ENCODE measurements at places on chromosomes 5 and 9.

GRCh38 chr5:178625679-178626483 is 969 bp downstream of the CLK4 start:
- no peak for DNase-seq

GRCh38 chr5:120873083-120873482 is 409.0 kb downstream of the PRR16 start:
- DNase-seq = no peak

DNA sequence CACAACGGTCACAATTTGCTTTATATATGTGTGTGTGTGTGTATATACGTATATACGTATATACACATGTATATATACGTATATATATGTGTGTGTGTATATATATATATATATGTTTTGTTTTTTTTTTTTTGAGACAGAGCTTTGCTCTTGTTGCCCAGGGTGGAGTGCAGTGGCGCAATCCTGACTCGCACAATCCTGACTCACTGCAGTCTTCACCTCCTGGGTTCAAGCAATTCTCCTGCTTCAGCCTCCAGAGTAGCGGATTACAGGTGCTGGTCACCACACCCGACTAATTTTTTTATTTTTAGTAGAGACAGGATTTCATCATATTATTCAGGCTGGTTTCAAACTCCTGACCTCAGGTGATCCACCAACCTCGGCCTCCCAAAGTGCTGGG is 3.1 kb downstream of the RNF38 start:
- no peak for DNase-seq

GRCh38 chr5:129042306-129042705 is 52.2 kb upstream of the ISOC1 start:
- DNase-seq = no peak

DNA sequence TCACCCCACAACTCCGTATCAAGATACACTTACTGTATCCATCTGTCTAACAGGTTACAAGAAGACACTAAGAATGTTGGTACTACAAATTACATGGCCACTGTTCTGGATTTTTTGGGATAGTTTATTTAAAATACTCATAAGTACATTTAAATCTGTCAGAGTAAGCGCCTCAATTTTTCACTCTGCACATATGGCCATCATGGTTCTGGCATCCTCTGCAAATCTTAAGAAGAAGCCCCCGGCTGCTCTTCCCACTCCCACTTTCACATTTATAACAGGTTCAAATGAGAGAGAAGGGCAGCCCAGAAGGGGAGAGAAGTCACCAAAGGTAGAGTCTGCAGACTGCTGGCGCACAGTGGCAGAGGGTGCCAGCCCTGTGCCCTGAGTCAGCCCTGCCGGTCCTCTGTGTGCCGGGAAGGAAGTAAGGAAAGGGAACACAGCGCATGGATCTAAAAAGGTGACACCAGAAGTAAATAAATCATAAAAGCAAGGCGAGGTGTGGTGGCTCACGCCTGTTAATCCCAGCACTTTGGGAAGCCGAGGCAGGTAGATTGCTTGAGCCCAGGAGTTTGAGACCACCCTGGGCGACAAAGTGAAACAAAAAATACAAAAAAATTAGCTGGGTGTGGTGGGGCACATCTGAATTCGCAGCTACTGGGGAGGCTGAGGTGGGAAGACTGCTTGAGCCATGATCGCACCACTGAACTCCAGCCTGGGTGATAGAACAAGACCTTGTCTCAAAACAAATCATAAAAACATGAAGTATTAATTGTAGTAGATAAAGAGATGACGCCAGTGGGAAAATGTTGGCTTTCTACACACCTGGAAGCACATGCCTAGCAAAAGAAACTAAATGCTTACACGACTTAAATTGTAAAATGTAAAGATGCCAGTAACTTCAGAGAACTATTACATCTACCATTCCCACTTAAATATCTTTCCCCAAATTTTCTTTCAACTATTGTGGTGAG is 30.0 kb downstream of the RNF130 start:
- no peak for DNase-seq
